Tongue (tissue), 3 donors: ENCODE measurements at places on chromosomes 4 and X. TPM values are rescaled to one million over a fixed set of nuclear protein-coding genes. Genes with fewer than 3 reads are reported as not detected.

- no peak for DNase-seq
These were observed 304.5 kb downstream of the PPP3CA start for GRCh38 chr4:101042847-101043246.

Gene HSFX2
- not detected for total RNA-seq

Gene PAGE3
- total RNA-seq = not detected

Gene TCEAL2
- total RNA-seq = 1.1 TPM

- peak; percentile 81 for DNase-seq
These were observed 17.9 kb upstream of the ADD1 start for GRCh38 chr4:2825740-2826139.

Gene HSD17B13
- not detected for total RNA-seq

Gene DOCK11
- 16.7 TPM for total RNA-seq

Gene CSAG3
- total RNA-seq = not detected

GRCh38 chr4:107970063-107970798 lies 19.5 kb upstream of the HADH start:
- DNase-seq = no peak

DNA sequence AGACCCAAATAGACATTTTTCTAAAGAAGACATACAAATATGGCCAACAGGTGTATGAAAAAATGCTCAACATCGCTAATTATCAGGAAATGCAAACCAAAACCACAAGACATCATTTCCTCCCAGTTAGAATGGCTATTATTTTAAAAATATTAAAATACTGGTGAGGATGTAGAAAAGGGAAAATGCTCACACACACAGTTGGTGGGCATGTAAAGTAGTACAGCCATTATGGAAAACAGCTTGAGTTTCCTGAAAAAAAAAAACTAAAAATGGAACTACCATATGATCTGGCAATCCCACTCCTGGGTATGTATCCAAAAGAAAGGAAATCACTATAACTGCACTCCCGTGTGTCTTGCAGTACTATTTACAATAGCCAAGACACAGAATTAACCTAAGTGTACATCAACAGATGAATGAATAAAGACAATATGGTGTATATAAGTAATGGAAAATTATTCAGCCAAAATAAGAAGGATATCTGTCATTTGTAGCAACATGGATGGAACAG lies 128.9 kb upstream of the DKK2 start:
- DNase-seq = no peak

DNA sequence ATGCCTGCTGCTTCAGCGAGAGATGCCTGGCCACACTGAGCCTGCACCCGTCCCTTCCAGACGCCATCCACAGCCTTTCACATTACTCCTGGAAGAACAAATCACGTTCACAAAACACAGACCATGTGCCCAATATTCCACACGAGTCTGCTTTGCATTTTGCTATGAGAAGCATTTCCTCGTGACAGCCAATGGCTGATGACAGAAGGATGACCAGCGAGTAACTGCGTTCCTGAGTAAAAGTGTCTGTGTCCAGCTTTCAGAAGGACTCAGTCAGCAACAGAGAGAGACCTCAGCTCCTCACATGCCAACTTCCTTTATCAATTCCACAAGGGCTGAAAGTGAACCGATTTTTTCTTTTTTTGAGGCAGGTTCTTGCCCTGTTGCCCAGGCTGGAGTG lies 19.5 kb downstream of the NAT8L start:
- DNase-seq = no peak

GRCh38 chr4:183860731-183861130 lies 44.4 kb upstream of the STOX2 start:
- peak; percentile 84 for DNase-seq

DNA sequence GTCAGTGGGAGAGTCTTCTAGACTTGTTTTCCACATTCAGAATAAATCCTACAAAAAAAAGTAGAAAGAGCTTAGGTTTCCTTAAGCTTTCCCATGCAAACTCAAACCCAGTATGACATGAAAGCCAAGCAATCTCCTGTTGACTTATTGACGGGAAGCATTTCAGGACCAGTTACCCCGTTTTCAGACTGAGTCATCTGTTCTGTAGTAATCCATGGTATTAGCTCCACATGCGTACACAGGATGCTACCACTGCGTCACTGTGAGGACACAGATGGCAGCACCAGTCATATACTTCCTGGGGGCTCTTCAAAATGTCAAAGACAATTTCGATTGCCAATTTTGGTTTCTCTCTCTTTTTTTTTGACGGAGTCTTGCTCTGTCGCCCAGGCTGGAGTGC lies 224.9 kb upstream of the MAD2L1 start:
- DNase-seq = no peak

Gene ZNF674
- 6.6 TPM for total RNA-seq

Gene MMRN1
- 27.6 TPM for total RNA-seq

Gene SPON2
- total RNA-seq = 517 TPM

GRCh38 chr4:87912164-87913004 lies 63.1 kb upstream of the SPP1 start:
- no peak for DNase-seq

DNA sequence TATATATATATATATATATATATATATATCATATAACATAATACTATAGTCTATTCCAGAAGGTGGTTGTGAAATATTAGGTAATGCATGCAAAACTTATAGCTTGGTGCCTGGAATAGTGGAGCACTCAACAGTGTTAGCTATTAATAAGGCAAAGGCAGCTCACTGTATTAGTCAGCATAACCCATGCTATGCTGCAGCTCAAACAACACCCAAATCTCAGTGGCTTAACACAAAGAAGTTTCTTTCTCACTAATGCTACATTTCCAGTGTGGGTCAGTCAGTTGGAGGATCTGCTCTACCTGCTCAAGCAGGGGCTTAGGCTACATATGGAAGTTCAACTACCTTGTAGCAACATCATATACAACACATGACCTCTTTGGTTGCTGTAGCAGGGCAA lies 5.2 kb upstream of the RPGR start:
- DNase-seq = no peak
